ENCODE measurements at places on chromosomes 3 and 15. TPM values are rescaled to one million over a fixed set of nuclear protein-coding genes. Genes with fewer than 3 reads are reported as not detected.

GRCh38 chr15:47743886-47744285, 26.6 kb downstream of the SEMA6D start:
- H3K4me1 ChIP-seq = no peaks in the 10 kb centered on the region
- H3K27ac ChIP-seq = no peak overlapping the region
- no peak for DNase-seq
- H3K36me3 ChIP-seq = no peaks in the 10 kb centered on the region
- H3K4me3 ChIP-seq = no peak overlapping the region
- no peaks in the 10 kb centered on the region for H3K27me3 ChIP-seq

Gene GOLGA6A
- polyA plus RNA-seq = not detected

- H3K27ac ChIP-seq = no peak overlapping the region
- H3K36me3 ChIP-seq = no peaks in the 10 kb centered on the region
- no peaks in the 10 kb centered on the region for H3K4me1 ChIP-seq
- H3K27me3 ChIP-seq = no peaks in the 10 kb centered on the region
Observed at GRCh38 chr3:178443634-178444033, 92.6 kb upstream of the KCNMB2 start.

DNA sequence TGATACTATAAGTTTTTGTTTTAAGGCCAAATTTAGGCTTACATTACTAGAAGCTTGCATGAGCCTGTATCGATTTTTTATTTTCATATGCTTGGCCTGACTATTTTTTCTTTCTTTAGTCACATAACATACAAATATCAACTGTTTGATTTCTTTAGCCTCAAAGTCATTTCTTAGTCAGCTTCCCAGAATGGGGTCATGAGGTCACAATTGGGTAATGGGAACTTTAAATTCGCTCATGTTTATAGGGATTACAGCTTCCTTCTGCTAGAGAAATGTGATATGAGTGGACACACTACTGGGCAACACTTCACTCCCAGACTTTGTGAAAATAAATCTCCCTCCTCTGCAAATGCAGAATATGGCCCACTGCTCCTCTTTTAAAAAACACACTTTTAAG, 9.1 kb upstream of the TIPARP start:
- H3K27ac ChIP-seq = no peak overlapping the region
- no peak overlapping the region for H3K4me3 ChIP-seq
- no peaks in the 10 kb centered on the region for H3K27me3 ChIP-seq

Gene RIOX2
- 15.2 TPM for polyA plus RNA-seq

GRCh38 chr3:51102396-51102795, 282.7 kb upstream of the MANF start:
- no peak for DNase-seq
- H3K27ac ChIP-seq = no peak overlapping the region
- H3K36me3 ChIP-seq = no peaks in the 10 kb centered on the region
- H3K4me1 ChIP-seq = no peaks in the 10 kb centered on the region
- no peaks in the 10 kb centered on the region for H3K27me3 ChIP-seq
